Osteoblast (primary cell): ENCODE measurements at places on chromosomes 4 and X. TPM values are rescaled to one million over a fixed set of nuclear protein-coding genes. Genes with fewer than 3 reads are reported as not detected.

DNA sequence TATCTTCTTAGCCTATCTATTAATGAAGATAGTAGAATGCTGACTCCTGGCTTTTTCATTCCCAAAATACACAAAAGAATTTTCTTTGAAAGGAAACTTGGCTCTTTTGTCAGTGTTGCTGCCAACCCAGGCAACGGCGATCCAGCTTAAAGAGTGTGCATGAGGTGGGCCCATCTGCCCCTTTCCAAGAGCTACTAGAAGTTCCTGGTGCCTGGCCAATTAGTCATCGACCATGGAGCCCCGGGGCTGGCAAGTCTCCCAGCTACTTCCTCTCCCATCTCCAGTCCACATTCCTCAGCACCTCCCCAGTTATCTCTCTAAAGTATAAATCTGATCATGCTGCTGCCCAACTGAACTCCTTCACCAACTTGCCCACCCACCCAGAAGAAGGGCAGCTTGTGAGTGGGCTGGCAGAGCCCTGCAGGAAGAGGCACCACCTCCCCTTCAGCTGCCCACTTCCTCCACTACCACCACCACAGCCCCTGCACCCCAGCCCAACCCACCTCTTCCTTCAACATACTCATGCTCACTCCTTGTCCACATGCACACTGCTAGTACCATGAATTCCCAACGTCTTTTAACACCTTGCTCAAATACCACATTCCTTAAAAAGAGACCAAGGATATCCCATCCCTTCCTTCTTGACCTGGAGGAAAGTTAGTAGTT is 158.2 kb upstream of the MAP3K15 start:
- DNase-seq, result peak; percentile 79

DNA sequence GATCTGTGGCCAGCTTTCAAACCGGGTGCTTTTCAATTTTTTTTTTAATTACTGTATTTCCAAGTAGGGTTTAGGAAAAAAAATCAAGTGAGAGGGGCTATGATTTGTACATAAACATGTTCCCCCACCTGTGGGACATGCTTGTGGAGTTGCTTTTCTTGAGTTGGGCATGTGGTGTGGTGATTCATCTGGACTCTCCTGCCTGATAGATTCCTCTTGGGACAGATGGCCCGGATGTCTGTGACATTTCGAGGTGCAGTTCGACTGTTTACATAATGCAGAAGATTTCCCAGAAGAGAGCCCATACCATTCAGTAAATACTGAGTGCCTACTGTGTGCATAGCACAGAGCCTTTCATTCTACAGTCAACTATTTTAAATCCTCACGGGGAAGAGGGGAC is 49.9 kb downstream of the DOCK11 start:
- DNase-seq, result no peak

DNA sequence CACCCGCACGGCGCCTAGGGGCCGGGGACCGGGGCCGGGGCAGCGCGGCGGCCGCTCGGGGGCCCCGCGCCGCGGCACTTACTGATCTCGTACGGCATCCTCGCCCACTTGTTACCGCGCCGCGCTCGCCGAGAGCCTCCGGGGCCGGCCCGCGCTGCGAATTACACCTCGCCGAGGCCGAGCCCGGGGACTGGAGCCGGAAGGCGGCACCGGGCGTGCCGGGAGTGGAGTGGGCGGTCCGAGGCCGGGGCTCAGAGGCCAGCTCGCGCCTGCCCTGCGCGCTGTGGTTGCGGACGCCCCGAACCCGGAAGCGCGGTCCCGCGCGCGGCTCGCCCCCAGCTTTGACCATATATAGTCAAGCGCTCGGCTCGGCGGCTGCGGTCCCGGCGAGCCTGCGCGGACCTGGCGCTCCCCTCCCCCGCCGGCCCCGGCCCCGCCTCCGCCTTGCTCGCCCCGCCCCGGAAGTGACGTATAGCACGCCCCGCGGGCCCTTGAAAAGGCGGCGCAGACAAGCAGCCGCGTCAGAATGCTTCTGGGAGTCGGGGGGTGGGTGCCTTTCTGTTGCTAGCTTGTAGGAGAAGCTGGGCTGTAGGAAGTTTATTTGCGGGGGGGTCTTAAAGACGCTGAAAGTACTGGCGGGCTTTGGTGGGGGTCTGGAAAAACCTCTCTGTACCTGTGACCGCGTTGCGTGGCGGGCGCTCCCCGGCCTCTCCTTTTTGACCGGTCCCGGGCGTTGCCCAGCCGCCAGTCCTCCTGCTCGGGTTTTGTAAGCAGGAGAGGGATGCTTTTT is at the start of gene WDR1:
TSS of gene WDR1 (minus strand) at position 231 of the 790 bp plus-strand sequence. CDS start at position 98, 133 bp downstream.
- DNase-seq, result peak; percentile 100

DNA sequence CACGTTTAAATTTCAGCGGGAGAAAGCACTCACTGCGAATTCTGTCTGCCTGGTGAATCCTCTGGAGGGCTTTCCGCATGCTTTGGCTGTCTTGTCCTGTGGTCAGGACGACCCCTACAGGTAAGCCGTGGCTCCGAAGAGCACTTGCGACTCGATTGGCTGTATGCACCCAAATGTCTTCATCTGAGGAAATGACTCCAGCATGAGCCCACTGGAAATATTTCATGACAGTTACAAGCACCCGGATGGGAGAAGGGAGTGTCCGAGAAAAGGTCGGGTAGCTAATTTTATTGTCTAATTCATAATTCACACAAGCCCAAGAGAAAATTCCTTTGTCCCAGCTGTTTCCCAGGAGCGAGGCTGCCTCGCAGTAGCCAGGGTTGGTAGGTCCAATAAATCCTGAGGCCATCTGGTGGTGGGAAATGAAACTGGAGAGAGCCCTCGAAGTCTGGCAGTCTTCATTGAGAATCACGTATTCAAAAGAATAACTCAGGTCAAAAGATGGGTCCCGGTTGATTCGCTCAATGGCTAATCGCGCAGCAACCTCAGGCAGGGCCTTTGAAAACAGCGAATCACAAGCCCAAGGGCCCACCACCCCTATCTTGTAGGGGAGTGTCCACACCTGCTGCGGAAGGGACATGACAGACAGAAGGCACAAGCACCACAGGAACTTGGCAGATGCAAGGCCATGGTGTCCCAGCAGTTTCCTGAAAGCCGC is 6.6 kb downstream of the GUCY2F start:
- peak; percentile 11 for DNase-seq

Gene GPC4
- 8.3 TPM in 2 replicates for total RNA-seq

Gene RBM46
- total RNA-seq, result not detected in 2 replicates

DNA sequence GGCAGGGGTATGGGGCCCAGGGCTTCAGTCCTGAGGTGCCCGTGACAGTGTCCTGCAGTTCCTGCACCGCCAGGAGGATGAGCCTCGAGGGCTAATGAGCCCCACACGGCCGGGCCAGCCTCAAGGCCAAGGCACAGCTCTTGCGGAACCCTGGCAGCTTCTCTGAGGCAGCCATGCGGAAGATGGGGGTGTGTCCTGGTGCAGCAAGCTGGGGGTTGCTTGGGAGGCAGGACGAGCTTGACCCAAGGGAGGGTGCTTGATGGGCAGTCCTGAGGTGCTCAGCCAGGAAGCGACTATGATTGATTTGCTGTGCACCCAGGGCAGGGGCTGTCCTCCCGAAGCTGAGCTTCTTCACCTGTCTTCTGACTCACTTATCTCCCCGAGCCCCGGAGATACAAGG is 9.1 kb upstream of the FGFR3 start:
- DNase-seq, result no peak

Gene ZGRF1
- total RNA-seq, result 5.8 and 7.1 TPM in 2 replicates

Gene TLR2
- 0.29 and 0.36 TPM in 2 replicates for total RNA-seq

DNA sequence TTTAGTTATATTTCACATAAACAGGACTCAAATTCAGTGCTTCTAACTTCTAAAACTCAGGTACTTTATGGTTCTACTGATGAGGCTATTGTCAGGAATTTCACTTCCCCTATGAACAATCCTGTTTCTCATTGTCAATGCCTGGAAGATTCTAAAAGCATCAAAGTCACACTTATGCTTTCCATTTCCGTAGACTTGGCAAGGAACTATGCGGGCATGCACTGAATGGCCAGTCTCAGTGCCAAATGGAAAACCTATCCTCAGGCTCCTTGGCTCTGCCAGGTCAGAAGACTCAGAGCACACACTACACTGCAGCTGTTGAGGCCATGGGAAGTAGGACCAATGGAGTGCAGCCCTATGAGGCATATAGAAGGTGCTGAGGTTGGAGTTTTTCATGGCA is 97.0 kb upstream of the PTPN13 start:
- DNase-seq, result no peak

DNA sequence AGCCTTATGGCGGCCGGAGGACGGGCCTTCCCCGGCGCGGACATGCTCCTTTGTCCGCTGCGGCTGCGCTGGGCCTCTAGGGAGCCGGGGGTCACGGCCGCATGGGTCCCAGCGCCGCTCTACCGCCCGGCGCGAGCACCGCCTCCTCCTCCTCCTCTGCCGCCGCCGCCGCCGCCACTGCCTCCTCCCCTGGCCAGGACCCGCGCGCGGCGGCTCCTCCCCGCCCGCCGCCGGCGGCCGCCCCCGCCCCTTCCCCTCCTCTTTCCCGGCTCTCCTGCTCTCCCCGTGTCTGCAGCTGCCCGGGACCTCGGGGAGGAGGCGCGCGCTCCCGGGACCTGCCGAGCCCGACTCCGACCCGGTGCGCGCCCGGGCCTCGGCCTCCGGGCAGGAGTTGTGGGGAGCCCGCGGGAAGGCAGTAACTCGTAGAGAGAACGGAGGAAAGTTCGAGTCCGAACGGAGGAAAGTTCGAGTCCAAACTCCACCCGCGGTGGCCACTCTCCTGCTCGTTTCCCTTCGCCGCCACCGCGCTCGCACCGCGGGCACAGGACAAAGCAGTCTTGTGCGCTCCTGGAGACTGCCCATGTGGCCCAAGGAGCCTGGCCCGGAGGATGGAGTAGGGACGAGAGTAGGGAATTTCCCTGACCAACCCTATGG is at the start of gene ADGRA3:
TSS of gene ADGRA3 (minus strand) at position 179 of the 654 bp plus-strand sequence. CDS start 282 bp downstream, outside the sequence.
- peak; percentile 96 for DNase-seq
